Cardiac fibroblast (primary cell): ENCODE measurements at places on chromosomes 6 and 20.

DNA sequence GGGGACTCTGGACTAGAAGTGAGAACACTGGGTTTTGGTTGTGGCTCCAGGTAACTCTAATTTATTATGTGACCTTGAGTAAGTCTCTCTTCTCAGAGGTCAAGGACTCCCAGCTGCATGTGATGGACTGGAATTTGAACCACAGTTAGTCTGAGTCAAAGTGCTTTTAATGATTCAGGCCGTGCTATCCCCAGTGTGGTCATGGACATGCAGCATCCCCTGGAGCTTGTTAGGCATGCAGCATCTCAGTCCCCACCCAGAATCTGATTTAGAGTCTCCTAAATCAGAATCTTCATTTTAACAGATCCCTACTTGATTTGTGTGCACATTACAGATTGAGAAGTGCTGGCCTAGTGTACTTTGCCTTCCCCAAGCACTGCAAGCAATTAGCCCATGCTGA lies 74.2 kb downstream of the TOX2 start:
- peak; percentile 52 for DNase-seq

GRCh38 chr20:21090111-21090618 lies 16.0 kb downstream of the LINC00237 start:
- DNase-seq, result no peak

DNA sequence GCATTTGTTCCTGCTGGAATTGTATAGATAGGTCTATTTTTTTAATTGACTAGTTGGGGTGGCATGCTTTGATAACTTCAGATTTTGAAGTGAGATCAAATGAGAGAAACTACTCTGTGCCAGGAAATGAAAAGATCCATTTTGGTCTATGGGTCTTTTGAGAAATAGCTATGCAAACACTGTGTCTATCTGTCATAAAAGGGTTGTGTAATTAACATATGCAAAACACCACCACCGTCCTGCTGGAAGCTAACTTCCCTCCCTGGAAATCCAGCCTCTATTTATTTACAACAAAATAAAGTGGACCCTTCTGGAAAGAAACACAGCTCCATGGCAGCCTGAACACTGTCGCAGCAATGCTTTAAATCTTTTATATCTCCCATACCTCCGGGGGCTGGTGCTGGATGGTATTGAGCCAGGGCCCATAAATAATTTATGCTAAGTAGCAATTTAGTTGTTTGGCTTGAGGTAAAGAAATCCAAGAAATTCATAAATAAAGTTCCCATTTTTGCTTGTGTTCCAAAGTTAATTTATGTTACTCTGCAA lies 244.2 kb upstream of the POU3F2 start:
- no peak for DNase-seq

- no peak for DNase-seq
Observed at GRCh38 chr6:26570027-26570809, 26.5 kb upstream of the ABT1 start.

- DNase-seq, result no peak
Observed at GRCh38 chr6:157440171-157440570, 59.2 kb downstream of the ZDHHC14 start.

- peak; percentile 97 for DNase-seq
Observed at GRCh38 chr20:51562332-51563173, 20.0 kb upstream of the NFATC2 start.

- no peak for DNase-seq
Observed at GRCh38 chr6:147023581-147023980, 180.6 kb upstream of the STXBP5 start.

GRCh38 chr6:33029328-33030184 lies 20.2 kb upstream of the HLA-DOA start:
- no peak for DNase-seq

DNA sequence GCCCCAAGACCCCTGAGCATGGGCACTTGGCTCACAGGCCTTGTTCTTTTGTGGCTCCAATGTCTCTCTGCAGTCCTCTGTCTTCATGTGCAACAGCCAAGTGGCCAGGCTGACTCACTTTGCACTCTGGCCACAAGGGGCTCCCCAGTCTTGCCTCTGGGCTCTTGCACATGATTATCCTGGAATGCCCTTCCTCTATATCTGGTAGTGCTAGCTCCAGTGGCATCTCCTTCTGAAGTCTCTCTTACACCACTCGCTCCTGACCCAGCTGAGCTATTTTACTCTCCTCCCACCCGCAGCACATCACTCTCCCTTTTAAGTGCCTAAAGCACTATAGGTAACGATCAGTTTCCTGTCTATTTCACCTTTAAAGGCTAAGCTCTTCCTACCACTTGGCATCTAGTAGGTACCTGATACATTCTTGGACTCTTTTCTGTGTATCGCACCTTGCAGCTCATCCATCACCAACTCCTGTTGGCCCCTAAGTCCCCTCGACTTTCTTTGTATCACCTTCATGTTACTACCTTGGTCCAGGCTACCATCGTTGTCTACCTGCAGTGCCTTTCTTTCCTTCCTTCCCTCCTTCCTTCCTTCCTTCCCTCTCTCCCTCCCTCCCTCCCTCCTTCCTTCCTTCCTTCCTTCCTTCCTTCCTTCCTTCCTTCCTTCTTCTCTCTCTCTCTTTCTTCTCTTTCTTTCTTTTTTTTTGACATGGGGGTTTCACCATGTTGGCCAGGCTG lies 211.9 kb upstream of the RNF24 start:
- DNase-seq, result peak; percentile 70

DNA sequence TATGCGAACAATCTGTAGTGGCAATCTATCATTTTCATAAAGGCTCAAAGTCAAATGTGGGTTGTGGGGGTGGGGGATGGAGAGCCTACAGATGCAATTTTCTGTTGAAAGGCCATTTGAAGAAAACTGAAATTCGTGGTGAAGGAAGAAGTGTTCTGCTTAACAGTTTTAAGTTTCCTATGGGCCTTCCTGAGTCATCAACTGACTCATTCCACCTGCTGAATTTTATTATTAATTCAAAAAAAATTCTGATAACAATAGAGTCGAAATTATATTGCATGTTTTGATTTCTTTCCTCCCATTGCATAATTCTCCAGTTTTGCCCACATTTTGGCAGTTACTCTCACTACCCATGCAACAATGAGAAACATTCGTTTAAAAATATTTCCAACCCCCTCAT lies 622.3 kb upstream of the ARID1B start:
- no peak for DNase-seq

GRCh38 chr20:48732081-48732829 lies 95.5 kb downstream of the PREX1 start:
- no peak for DNase-seq

- no peak for DNase-seq
Observed at GRCh38 chr6:75409928-75410327, 83.7 kb downstream of the FILIP1 start.

DNA sequence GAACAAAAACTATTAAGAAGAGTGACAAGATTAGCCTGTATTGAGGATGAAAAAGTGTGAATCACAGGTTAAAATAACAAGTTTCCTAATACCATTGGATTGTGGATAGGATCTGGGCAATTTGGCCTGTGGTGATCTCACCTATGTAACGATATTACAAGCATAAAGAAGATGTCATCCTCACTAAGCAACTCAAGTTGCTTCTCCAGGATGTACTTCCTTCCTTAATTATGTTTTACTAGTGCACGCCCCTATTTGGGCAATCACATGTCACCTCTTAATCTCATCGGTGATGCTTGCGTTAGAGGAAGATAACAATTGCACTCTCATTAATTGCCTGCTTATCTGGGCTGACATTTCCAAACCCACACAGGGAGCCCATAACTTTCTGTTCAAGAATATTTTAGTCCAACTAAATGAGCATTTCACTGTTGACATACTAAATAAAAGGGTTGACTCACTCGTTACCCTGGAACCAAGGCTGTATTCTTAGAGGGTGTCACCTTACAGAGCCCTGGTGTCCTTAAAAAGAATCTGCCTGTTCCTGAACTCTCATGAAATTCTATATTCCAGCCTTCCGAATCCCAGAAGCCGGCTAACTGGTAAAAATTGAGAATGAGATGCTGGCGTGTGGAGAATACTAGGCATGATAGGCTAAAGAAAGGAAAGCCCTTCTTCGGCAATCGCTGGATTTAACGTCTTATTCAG lies 88.2 kb upstream of the ATXN1 start:
- peak; percentile 51 for DNase-seq

GRCh38 chr20:35561268-35561667 lies 19.4 kb downstream of the ERGIC3 start:
- DNase-seq, result peak; percentile 39

GRCh38 chr20:10216146-10216791 lies 2.4 kb upstream of the SNAP25 start:
- no peak for DNase-seq

- DNase-seq, result no peak
Observed at GRCh38 chr20:32315399-32315798, 37.9 kb downstream of the KIF3B start.

- no peak for DNase-seq
Observed at GRCh38 chr6:74814440-74814839, 391.4 kb downstream of the COL12A1 start.

- peak; percentile 88 for DNase-seq
Observed at GRCh38 chr6:108560463-108561308, at the start of gene FOXO3. Gene FOXO3 (plus strand): TSS chr6:108560917. CDS start chr6:108561209, 292 bp downstream.

GRCh38 chr20:32583581-32584070 lies 1.5 kb downstream of the NOL4L start:
- DNase-seq, result no peak

- DNase-seq, result no peak
Observed at GRCh38 chr20:46179862-46180261, 61.7 kb downstream of the CD40 start.

GRCh38 chr6:84731901-84732300 lies 32.5 kb downstream of the TBX18 start:
- DNase-seq, result peak; percentile 26

DNA sequence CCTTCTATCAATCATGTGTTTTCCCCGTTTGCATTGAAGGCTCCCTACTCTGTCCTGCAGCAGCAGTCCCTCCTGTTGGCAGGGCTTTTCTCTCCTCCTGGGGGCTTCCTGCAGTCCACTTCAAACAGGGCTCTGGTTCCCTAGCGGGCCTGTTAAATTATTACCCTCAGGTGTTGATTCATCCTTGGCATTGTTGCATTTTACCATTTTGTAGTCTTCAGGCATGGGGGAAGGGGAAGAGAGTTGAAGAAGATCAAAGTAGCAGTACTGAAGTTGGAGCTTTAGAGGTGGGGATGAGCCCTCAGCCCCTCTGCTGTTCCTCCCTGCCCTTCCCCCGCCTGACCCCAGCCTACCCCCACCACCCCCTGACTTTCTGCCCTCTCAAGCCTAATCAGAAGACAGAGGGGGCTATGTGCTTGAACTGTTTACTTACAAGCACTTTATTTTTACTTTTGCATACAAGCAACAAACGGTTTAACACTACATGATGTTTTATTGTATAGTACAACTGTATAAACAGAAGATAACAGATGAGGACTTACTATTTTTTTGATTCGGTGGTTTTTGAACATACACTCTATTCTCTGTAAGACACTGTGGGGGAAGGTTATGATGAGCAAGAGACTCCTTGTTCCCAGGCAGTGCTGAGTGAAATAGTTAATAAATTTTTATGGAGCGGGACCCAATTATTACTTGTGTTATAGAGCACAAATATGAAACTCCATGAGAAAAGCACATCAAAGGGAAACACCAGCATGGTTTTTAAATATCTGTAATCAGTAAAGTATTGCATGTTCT lies 169.7 kb downstream of the EYA4 start:
- no peak for DNase-seq

- no peak for DNase-seq
Observed at GRCh38 chr6:47794577-47795135, 12.8 kb downstream of the OPN5 start.

DNA sequence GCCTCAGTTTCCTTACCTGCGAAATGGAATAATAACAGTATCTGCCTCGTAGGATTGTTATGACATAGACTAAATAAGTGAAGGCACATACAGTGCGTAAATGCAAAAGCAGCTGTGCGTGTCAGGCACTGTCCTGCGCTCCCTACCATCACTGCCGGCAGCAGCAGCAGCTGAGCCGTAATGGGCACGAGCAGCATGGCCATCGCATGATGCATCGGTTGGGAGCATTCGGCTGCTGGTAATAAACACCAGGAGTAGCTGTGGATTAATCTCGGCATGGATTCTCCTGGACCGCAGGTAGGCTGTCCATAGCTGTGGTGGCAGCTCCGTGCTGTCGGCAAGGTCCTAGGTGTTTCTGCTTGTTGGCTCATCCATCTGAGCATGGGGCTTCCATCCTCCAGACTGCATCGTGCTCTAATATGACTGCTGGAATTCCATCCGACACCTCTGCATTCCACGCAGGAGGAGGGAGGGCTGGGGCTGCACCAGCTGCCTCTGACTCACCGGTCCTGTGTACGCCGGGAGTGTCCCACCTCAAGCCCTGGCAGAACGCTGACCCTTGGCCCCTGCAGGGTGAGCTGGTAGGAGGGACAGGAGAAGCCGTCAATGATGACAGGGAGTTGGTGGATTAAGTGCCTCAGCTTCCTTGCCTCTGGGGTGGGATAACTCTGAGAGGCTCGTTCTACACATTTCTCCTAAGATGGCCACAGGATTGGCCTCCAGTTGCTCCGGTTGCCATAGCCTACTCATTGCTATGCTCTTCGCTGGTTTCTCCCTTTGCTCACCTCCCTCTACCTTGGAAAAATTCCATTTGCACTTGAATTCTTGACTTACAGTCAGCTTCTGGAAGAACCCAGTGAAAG lies 100.9 kb upstream of the PMEPA1 start:
- no peak for DNase-seq

- no peak for DNase-seq
Observed at GRCh38 chr6:138258197-138258596, 39.9 kb upstream of the PBOV1 start.
